LoVo (cell line): ENCODE measurements at places on chromosomes 5 and 9.

DNA sequence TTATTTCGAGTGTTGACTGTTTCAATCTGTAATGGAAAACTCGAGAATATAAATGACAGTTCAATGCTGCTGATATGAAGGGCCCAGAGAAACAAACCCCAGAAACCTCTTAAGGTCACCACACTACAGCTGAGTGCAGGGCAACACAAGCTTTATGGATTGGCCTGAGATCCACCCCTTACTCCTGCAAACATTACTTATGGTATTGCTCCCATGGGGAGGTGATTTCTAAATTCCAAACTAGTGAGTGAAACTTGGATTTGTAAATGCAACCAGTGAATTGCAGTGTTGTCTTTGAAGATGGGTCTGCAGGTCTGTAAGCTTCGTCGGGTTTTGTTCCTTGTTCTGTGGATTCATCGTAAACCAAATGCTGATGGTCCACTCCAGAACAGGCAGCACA, 85.4 kb downstream of the NTRK2 start:
- no peak for DNase-seq

GRCh38 chr9:37564916-37565315, 11.3 kb downstream of the FBXO10 start:
- no peak for DNase-seq

DNA sequence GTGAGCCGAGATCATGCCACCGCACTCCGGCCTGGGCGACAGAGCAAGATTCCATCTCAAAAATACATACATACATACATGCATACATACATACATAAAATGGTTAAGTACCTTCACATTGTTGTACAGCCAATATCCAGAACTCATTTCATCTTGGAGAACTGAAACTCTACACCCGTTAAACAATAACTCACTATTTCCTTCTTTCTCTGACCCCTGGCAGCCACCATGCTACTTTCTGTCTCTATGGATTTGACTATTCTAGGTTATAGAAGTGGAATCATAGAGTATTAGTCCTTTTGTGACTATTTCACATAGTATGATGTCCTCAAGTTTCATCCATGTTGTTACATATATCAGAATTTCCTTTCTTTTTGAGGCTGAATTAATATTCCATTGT, 9.6 kb upstream of the KIF27 start:
- no peak for DNase-seq

DNA sequence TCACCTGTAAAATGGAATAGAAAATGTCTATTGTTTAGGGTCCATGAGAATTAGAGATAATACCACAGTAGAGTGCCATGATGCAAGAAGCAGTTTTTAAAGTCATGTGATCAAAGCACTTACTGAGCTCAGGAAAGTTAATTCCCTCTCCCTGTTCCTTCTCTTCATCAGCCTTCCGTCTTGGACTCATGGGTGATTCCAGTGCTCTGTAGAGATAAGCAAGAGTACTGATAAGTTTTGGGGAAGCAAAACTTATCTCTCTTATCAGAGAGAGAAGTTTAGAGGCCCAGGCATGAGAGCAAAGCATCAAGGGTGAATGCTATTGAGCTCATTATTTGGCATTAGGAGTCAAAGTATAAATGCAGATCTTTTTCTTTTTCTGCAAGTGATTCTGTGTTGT, 410.1 kb downstream of the AGTPBP1 start:
- DNase-seq = no peak

DNA sequence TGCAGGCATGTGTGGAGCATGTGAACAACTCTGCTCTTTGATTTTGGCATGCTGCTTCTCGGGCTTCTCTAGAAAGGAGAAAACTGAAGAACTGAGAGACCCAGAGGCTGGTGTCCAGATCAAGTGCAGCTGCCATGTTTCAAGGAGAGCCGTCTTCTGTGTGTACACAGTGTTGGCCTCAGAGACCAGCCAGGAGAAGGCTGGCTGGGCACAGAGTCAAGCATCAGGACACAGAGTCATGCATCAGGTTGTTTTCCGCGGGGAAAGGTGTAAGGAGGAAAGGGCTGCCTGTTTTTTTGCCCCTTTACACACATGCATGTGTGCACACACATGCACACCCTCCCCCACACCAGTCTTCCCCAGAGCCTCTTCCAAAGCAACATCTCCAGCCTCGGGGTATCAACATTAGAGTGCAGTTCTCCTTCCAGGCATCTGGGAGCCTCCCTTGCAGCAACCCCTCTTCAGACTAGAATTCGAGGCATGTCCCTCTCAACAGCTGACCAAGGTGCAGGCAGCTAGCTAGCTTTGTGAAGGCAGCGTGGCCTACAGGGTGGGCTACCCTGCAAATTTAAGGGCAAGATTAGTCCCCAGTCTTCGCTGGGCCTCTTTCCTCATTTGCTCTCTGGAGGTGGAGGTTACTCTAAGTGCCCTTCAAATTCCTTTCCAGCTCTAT, 180.9 kb downstream of the AOPEP start:
- no peak for DNase-seq

DNA sequence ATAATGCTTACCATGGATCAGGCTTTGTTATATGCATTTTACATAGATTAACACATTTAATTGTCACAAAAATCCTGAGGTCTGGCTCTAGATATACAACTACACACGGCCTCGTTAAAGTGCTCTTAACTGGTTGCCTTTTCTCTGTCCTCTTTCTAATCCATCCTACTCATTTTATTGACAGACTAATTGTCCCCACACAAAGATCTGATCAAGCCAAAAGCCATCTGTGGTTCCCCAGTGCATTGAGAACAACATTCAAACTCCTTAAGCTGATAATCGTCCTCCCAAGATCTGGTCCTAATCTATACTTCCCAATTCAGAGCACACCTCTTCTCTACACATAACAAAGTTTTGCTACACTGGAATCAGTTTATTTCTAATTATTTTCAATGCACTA, 23.9 kb upstream of the PPP2R2B start:
- DNase-seq = no peak

DNA sequence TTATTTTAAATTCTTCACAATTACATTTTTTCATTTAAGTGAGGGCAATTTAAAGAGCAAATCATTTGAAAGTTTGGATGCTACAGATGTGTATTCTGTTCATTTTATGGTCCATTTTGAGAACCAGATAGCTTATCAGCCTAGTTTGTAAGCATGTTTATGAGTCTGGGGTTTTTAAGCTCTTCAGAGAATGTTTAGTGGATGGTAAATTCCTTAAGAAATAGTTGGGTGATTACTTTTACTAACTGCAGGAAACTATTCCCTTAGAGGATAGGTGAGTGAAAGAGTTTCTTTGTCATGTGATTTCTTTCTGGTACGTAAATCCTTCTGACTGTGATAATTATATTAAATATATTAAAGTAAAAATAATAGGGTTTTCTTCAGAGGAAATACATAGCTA, 17.6 kb downstream of the RASGRF2 start:
- DNase-seq = no peak

GRCh38 chr5:119418606-119419100, 33.6 kb upstream of the HSD17B4 start:
- DNase-seq = no peak

- DNase-seq = no peak
These were observed 4.0 kb upstream of the CLPTM1L start for GRCh38 chr5:1348986-1349245.

DNA sequence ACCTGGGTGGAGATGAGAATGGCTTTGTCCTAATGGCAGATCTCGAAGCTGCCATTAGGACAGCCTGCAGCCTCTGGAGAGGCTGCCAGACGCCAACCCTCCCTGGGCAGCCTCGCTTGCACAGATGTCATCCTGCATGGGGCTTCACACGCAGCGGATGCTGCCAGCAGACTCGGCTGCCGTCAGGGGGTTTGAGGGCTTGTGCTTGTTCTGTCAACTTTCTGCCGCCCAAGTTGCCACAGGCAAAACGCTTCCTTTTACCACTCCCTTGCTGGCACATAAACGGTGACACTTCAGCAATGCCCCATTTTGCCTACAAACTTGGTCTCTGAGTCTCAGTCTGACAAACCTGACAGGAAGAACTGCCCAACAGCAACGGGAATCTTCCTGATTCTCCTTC, 24.7 kb downstream of the DAP start:
- DNase-seq = no peak
